Endodermal cell (in vitro differentiated cells): ENCODE measurements at places on chromosomes 13 and 19. TPM values are rescaled to one million over a fixed set of nuclear protein-coding genes. Genes with fewer than 3 reads are reported as not detected.
A peak's percentile ranks its signal among the peaks of the same experiment; 100 is the strongest.

DNA sequence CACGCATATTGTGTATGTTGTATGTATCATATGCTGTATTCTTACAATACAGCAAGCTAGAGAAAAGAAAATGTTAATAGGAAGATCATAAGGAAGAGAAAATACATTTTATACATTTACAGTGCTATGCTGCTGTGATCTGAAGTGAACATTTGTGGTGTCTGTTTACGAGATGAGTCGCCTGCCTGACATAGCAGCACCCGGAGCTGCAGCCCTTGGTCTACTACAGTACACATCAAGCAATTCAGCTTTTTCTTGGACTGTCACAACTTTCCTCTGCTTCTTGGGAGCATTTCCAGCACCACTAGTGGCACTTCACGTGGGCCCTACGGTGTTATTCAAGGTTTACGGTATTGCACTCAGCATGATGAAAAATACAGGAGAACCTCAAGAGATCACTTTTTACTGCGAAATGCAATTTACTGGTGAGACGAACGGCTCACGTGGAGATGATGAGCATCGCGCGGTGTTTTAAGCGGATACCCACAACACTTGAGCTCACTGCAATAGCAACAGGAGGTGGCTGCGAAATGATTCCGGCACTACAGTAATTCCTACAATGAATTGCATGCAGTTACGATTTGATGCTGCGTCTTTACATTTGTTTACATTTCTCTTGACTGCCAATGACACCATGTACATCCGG, 308.4 kb downstream of the FGF9 start:
- DNase-seq: no peak
- H3K4me1 ChIP-seq: peaks cover 4% of the 10 kb centered on the region
- no peak overlapping the region for H3K4me3 ChIP-seq
- no peaks in the 10 kb centered on the region for H3K27me3 ChIP-seq
- no peak overlapping the region for H3K27ac ChIP-seq

GRCh38 chr19:1698636-1699035, 46.2 kb upstream of the TCF3 start:
- no peak overlapping the region for H3K27ac ChIP-seq
- H3K27me3 ChIP-seq: peaks cover 21% of the 10 kb centered on the region
- H3K36me3 ChIP-seq: no peaks in the 10 kb centered on the region
- DNase-seq: no peak
- H3K4me3 ChIP-seq: no peak overlapping the region
- H3K4me1 ChIP-seq: no peaks in the 10 kb centered on the region

GRCh38 chr19:493391-494170, 2.7 kb upstream of the MADCAM1 start:
- no peak for DNase-seq
- H3K4me1 ChIP-seq: no peaks in the 10 kb centered on the region
- no peaks in the 10 kb centered on the region for H3K36me3 ChIP-seq
- peaks cover 14% of the 10 kb centered on the region for H3K27me3 ChIP-seq
- no peak overlapping the region for H3K27ac ChIP-seq
- no peak overlapping the region for H3K4me3 ChIP-seq

GRCh38 chr19:16522559-16523377, 19.5 kb downstream of the CHERP start:
- H3K36me3 ChIP-seq: peaks cover 71% of the 10 kb centered on the region
- DNase-seq: no peak
- no peak overlapping the region for H3K27ac ChIP-seq
- no peaks in the 10 kb centered on the region for H3K27me3 ChIP-seq

DNA sequence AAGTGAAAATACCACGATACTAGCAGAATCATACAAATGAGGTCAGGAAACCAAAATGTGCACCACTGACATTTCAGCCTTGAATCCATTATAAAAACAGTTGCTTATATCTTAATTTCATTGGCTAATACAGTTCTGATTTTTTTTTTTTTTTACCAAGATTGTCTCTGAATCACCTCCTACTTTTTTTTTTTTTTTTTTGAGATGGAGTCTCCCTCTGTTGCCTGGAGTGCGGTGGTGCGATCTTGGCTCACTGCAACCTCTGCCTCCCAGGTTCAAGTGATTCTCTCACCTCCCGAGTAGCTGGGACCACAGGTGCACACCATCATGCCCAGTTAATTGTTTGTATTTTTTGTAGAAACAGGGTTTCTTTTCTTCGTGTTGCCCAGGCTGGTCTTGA, 270.2 kb downstream of the LMO7 start:
- peaks cover 14% of the 10 kb centered on the region for H3K27me3 ChIP-seq
- H3K4me1 ChIP-seq: peaks cover 14% of the 10 kb centered on the region
- H3K36me3 ChIP-seq: no peaks in the 10 kb centered on the region
- no peak overlapping the region for H3K4me3 ChIP-seq
- H3K27ac ChIP-seq: no peak overlapping the region

GRCh38 chr19:34145741-34146202, 26.5 kb upstream of the LSM14A start:
- H3K36me3 ChIP-seq: no peaks in the 10 kb centered on the region
- H3K27ac ChIP-seq: no peak overlapping the region
- DNase-seq: peak; percentile 77
- H3K27me3 ChIP-seq: no peaks in the 10 kb centered on the region
- peaks cover 3% of the 10 kb centered on the region for H3K4me1 ChIP-seq

DNA sequence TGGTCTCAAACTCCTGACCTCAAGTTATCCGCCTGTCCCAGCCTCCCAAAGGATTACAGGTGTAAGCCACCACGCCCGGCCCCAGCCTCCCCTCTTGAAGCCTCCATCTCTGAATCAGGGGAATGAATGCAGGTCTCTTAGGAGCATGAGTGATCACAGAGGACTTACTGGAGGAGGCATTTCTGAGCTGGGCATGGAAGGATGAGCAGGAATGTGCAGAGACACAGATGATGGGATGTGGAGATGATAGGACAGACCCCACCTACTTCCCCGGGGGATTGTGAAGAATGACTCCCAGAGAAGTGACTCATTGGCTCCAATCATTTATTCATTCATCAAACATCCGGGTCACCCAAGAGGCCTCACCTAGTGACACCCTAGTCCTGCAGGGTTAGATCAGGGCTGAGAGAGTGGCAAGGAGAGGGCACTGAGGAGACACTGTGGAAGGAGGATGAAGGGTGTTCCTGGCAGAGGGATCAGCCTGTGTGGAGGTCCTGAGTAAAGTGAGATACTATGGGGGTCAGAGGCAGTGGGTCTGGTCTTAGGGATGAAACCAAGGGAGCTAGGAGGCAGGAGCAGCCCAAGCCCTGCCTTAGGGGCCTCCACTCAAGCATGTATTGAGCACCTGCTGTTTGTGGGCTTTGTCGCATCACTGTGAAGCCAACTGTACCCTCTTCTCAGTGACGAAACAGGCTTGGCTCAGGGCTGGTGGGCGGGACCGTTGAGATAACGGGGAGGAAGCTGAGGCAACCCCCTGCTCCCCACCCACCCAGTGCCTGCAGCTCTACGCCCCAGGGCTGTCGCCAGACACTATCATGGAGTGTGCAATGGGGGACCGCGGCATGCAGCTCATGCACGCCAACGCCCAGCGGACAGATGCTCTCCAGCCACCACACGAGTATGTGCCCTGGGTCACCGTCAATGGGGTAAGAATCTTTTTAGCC, 3.0 kb downstream of the IFI30 start:
- H3K4me3 ChIP-seq: no peak overlapping the region
- H3K27ac ChIP-seq: no peak overlapping the region
- peaks cover 19% of the 10 kb centered on the region for H3K27me3 ChIP-seq
- no peaks in the 10 kb centered on the region for H3K36me3 ChIP-seq
- H3K4me1 ChIP-seq: peaks cover 3% of the 10 kb centered on the region

DNA sequence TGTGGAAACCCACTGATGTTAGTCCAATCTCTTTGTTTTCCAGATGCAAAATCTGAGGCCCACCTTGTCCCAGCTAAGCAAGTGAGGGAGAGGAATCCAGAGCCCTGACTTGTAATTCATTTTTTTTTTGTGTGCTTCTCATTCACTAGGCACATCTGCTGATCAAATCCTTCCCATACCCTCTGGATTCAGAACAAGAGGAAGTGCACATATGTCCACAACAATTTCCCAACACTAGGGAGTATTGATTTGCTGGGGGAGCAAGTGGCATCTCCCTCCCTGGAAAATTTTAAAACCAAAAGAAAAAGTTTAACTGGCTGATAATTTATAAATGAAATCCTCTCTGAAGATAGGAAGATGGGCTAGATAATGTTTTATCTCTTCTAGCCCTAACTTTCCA, 94.6 kb upstream of the RFC3 start:
- no peak for DNase-seq
- H3K36me3 ChIP-seq: no peaks in the 10 kb centered on the region
- H3K4me3 ChIP-seq: no peak overlapping the region
- no peaks in the 10 kb centered on the region for H3K4me1 ChIP-seq

- no peaks in the 10 kb centered on the region for H3K4me1 ChIP-seq
- H3K36me3 ChIP-seq: no peaks in the 10 kb centered on the region
- no peaks in the 10 kb centered on the region for H3K27me3 ChIP-seq
Measured at GRCh38 chr19:38015216-38015615, 108.2 kb downstream of the SIPA1L3 start.

DNA sequence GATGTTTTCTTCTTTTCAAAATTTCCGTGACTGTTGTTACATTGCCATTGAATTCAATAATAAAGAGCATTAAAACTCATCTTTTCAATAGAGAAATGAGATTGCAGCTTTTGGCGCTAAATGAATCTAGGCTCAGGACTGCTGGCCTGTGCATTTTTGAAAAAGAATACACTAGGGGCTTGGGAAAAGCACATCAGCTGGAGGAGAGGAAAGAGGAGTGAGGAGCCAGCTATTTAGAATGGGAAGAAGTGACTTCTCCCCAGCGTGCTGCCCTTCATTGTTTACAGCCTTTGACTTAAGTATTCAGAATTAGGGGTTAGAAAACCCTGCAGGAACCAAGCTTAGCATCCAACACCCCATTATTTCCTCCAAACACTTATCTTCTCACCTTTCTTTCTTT, 43.3 kb downstream of the TNFSF11 start:
- H3K27ac ChIP-seq: no peak overlapping the region
- H3K36me3 ChIP-seq: no peaks in the 10 kb centered on the region
- peaks cover 9% of the 10 kb centered on the region for H3K27me3 ChIP-seq
- H3K4me3 ChIP-seq: no peak overlapping the region
- DNase-seq: peak; percentile 63

The LRRC63 gene
- total RNA-seq: 0.21 TPM in 1 of 3 replicates, not detected in the others

The ZNF577 gene
- 22.3 and 25.8 TPM in 2 replicates for total RNA-seq

The ATCAY gene
- 0.34 to 2.2 TPM (median 0.58 TPM) in 3 replicates for total RNA-seq

The IZUMO4 gene
- 4.3 to 5.7 TPM (median 4.6 TPM) in 3 replicates for total RNA-seq

The PRODH2 gene
- 0.93 and 1.0 TPM in 2 replicates for total RNA-seq
